ENCODE measurements at places on chromosomes 11 and 22. TPM values are rescaled to one million over a fixed set of nuclear protein-coding genes. Genes with fewer than 3 reads are reported as not detected.
A peak's percentile ranks its signal among the peaks of the same experiment; 100 is the strongest.

DNA sequence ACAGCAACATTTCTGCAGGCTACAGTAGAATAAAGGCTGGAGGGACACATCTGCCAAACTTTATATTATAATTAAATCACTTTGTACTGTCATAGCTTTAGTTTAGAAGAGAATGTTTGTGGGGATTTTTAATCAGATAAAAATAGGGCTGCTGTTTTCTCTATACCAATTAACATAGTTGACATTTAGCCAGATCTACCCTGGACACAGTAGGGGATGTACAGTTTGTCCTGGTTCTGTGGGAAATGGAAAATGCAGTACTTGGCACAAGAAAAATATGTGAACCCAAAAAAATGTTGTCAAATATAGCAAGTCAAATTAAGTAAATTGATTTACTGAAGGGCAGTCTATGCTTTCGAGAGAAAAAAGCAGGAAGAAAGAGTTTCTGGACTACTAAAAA, 20.8 kb upstream of the PICALM start:
- no peak overlapping the region for H3K27ac ChIP-seq
- no peak overlapping the region for H3K4me3 ChIP-seq
- H3K4me1 ChIP-seq = no peaks in the 10 kb centered on the region
- H3K27me3 ChIP-seq = no peaks in the 10 kb centered on the region

DNA sequence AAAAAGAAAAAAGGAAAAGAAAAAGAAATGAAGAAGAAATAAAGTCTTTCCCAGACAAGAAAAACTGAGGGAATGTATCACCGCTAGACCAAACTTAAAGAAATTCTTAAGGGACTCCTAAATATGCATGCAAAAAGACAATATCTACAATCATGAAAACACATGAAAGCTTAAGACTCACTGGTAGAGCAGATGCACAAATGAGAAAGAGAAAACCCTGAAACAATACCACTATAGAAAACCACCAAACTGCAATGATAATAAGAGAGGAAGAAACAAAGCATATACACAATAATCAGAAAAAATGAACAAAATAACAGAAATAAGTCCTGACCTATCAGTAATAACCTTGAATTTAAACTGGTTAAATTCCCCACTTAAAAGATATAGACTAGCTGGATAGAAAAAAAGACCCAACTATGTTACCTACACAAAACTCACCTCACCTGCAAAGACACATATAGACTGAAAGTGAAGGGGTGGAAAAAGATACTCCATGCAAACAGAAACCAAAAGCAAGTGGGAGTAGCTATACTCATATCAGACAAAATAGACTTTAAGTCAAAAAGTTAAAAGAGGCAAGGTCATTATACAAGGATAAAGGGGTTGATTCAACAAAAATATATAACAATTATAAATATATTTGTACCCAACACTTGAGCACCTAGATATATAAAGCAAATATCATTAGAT, 61.3 kb upstream of the NARS2 start:
- no peak for DNase-seq
- no peaks in the 10 kb centered on the region for H3K4me1 ChIP-seq
- H3K27ac ChIP-seq = no peak overlapping the region
- no peaks in the 10 kb centered on the region for H3K27me3 ChIP-seq

- H3K27ac ChIP-seq = no peak overlapping the region
- DNase-seq = no peak
- no peaks in the 10 kb centered on the region for H3K4me1 ChIP-seq
- H3K36me3 ChIP-seq = no peaks in the 10 kb centered on the region
Measured at GRCh38 chr22:40898850-40899357, 37.0 kb upstream of the DNAJB7 start.

Gene MYOD1
- not detected for total RNA-seq

- peak; percentile 3 for DNase-seq
- no peak overlapping the region for H3K4me3 ChIP-seq
- no peaks in the 10 kb centered on the region for H3K27me3 ChIP-seq
- H3K27ac ChIP-seq = no peak overlapping the region
- peaks cover 35% of the 10 kb centered on the region for H3K4me1 ChIP-seq
Measured at GRCh38 chr11:76601724-76602123, 68.8 kb downstream of the LRRC32 start.

Data from ovary (tissue), 10 donors.